CD4-positive, alpha-beta memory T cell (primary cell): ENCODE measurements at places on chromosomes 2 and 18.

DNA sequence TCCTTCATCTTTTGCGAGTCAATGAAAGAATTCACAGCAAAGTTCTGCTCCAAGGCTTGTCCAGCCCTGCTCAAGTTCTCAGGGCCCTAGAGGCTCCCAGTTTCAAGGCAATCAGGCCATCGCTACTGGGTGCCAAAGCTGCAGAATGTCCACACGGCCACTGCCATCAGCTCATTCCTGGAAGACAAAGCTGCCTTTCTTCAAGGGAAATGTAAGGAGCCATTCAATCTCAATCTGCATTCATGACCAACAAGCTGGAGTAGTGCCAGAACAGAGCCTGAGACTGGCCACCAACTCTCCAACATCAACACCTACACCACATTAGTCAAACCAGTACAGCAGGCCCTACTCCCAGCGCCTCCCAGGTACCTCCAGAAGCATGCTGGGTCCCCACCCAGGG, 202.2 kb downstream of the TCF4 start:
- DNase-seq: no peak

DNA sequence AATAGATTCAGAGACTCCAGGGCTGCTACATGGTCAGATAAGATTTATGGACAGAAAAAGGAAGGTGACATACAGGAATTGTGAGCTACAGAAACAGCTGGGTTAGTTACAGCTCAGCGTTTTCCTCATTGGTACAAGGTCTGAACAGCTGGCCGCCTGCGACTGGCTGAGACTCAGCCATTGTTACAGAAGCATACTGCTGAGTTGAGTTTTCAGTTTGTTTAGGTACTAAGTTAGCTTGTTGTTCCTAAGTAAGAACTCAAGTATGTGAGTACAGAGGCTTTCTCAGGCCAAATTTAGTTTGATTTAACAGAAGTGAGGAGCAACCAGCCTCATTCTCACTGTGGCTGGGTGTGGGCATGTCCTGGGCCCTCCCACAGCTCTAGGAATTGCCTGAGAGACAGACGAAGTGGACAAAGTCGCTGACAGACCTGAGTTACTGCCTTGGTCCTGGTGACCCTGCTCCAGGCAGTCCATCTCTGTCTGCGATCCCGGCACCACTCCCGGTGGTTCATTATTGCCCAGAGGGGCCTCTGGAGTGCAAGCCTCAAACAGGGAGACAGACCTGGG, 27.8 kb upstream of the RHOB start:
- DNase-seq: no peak

DNA sequence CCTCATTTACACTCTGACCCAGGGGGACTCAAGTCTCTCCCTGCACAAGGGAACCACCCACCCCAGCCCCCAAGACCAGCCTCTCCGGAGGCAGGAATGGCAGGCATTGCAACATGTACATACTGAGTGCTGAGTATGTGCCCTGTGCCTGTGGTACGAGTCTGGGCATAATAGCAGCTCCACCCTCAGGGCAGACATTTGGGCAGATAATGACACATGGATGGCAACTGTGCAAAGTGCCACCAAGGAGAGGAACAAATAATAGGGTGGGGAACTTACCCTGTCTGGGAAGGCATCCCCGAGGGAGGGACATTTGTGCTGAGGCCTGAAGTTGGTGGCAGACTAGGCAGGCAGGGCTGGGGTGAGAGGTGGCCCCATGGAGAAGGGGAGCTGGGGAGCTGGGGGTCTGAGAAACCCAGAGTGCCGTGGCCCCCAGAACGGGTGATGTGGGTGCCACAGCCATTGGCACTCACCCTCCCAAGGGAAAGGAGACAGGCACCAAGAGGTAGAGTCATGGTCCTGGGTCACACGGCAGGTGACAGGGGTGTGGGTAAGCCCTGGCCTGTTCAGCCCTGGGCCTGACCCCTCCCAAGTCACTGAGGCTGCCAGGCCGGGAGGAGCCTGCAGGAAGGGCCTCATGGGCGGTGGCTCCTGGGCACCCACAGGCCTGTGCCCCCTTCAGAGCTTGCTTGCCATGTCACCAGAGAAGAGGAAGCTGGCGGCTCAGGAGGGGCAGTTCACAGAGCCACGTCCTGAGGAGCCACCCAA, 15.7 kb upstream of the GPR17 start:
- DNase-seq: no peak

DNA sequence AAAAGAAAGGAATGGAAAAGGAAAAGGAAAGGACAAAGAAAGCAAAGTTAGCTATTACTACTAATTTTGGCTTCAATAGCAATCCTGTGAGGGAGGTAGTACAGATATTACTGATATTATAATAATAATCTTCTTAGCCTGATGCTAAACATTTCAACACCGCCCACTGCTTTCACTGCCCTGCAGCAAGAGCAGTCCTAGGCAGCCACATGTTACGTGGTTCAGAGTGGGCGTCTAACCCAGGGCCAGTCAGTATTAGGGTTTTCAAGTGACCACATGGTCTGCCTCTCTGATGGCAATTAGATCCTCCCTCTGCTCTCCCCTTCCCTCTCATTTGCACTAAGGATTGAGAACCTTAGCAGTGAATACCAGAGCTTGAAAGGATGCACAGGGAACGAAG, 83.7 kb upstream of the ZNF397 start:
- DNase-seq: no peak

- no peak for DNase-seq
Measured at GRCh38 chr18:37783771-37784170, 218.2 kb upstream of the CELF4 start.

DNA sequence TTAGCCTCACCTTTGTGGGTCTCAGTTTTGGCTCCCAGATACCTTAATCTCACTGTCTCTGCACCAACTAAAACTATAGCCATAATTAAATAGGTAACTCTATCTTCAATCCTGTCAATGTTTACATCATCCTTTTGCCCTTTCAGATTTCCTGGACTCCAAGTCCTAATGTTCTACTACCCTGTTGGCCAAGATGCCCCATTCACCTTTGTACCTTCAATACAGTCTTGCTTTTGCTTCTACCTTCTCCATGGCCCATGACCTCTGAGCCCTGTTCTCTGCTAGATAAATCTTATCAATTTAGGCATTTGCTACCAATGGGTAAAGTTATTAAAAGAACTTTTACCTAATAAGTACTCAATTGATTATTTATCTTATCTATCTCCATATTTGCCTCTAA, 635.5 kb downstream of the ARHGAP15 start:
- DNase-seq: no peak

DNA sequence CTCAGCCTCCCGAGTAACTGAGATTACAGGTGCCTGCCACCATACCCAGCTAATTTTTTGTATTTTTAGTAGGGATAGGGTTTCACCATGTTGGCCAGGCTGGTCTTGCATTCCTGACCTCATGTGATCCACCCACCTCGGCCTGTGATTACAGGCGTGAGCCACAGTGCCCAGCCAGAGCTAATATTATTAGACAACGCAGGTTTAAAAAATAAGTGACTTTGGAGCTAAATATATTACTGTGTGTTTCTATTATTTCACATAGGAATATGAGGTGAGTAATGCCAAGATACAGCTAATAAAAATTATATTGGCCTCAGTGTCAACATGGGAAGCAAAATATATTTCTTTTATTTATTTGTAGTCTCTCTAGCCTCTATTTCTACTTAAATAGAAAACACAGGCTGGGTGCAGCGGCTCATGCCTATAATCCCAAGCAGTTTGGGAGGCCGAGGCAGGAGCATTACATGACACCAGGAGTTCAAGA, 120.2 kb downstream of the C2orf74 start:
- DNase-seq: no peak

DNA sequence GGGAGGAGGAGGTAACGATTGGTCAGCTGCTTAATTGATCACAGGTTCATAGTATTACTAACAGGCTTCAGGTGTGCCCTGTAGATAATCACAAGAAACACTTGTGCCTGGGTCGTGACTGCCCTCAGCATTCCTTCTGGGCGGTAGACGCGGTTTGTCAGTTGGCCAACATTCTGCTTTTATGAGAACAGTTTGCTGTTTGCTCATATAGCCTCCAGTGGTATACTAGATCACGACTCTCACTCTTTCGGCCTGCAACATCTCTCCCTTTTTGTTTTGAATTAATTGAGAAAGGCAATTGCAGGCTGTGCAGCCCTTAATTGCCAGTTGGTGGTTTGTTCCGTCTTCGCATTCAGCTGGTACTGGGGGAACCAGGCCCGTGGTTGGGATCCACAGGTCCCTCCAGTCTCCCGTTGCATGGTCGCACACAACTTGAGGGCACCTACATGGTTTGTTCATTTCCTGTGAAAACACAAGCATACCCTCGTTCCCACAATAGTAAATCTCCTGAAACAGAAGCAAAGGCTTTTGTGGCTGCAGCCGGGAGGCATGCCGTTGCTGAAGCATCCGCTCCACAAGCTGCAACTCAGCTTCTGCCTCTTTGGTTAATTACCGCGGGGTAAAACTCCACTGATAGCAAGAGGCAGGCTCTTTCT, 30.3 kb upstream of the GPR17 start:
- no peak for DNase-seq

- DNase-seq: no peak
Measured at GRCh38 chr2:133303150-133303549, 265.1 kb downstream of the NCKAP5 start.

DNA sequence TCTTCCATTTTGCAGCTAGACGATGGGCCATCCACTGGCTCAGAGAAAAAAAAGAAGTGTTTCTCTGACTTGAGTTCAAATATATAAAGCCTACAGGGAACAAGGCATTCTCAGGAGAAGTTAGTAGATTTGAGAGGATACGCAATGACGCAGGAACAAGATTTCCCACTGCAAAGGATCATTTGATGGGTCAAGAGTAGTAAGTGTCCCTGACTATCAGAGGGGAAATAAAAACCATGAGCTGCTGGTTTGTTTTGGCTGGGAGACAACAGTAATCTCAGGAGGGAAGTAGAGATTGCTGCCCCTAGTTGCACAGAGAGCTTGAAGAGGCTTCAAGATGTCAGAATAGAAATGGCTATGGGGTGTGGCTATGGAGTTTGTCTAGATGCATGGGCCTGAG, 22.3 kb upstream of the MYO1B start:
- DNase-seq: no peak

DNA sequence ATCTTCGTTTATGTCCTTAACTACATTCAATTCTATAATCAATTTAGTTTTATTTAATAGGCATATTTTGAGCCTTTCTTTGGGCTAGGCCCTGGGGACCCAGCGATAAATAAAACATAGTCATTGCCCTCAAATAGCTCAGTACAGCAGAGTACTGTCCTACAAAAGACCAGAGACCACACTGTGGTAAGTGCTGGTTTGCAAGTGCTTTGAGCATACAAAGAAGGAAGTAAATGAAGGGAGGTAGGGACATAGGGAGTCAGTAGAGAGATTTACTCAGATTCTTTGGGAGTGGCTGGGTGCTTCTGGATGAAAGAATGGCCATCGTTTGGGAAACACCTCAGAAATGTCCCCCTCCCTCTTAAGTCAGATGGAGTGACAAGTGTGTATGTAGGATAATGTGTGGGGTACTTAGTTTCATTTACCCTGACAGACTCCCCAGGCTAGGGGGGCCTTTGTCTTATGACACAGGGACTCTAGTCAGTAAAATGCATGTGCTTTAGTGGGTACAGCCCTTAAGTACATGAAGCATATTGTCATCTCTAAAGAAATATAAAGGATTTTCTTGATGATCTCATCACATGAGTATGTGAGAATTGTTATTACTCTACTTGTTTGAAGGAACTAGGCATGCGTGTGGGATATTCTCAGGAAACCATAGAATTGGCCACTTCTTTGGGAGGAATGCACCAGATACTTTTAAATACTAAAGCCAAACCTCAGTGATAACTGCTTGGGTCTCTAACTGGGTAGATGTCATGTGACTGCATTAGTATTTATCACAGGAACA, 35.1 kb downstream of the MAPRE2 start:
- no peak for DNase-seq

DNA sequence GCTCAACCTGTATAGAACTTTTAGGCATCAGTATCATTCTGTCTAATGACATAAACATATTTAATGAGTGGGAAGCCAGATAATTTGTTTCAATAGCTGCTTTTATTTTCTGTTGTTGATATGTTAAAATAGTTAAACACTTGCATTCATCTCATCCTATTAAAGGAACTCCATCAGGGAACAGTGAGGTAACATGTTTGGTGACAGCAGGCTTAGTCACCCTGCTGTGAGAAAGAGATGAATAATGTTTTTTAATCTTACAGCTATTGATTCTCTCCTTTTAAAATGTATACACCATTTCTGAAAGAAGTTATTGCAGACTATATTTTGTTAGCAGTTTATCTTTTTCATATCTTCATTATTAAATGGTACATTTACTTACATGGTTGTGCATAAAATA, 123.3 kb upstream of the CWC22 start:
- DNase-seq: no peak

GRCh38 chr18:644395-645004, 13.0 kb upstream of the TYMS start:
- no peak for DNase-seq

DNA sequence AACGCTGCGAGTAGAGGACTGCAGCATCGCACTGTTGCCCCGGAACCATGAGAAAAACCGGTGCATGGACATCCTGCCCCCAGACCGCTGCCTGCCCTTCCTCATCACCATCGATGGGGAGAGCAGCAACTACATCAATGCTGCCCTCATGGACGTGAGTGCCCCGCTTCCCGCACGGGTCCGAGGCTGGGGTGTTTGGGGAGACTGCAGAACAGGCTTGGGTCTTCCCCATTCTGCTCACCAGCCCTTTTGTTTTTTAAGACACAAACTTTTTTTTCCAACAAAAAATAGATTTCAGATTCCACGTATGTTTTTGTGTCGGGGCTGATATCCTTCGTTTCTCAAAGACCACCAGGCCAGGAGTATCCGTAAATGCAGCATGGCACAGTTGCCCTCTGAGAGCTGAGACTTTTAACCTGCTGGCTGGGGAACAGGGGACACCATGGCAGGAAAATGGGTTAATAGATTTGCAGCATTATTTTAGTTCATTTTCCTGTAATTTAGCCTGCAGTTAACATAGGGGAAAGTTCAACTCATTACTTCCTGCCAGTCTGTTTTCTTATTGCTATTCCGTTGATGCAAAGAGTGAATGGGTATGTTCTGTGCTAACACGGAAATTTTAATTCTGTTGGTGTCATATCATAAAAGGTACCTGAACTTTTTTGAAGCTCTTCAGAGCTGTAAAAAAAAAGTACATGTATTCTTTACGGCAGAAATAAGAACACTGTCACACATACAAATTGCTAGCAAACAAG, 229.9 kb upstream of the RAB12 start:
- no peak for DNase-seq

DNA sequence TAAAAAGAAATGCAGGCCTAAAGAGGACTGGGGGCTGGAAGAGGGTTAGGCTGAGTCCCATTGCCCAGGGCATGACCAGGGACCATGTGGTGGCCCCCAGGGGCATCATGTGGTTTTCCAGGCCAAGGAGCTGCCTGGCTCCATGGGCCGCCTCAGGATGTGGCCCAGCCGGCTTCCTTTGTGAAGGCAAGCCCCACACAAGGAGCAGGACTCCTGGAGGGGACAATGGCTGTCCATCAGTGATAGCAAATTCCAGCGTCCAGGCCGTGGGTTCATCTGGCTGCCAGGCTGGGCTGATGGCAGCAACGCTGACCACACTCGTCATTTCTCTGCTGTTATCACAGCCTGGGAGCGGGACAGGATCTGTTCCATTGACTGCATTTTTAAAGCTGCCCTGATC, 82.5 kb downstream of the GBX2 start:
- DNase-seq: no peak
